ENCODE measurements at places on chromosomes 4 and X.
A peak's percentile ranks its signal among the peaks of the same experiment; 100 is the strongest.

DNA sequence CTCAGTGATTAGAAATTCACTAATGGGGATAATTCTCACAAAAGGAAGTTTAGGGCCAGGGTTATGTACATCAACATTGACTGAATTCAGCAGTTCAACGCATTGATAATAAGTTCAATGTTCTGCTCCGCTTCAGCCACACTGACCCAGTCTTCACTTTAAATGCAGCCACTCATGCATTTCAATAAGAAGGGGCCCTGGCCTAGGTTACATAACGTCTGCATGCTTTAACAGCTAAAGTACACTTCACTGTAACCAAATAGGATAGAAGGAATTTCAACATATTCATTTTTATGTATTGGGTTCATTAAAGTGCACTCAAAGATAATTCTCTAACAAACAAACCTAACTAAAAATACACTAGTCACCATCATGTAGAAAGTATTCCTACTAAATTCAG lies 12.8 kb upstream of the TSPAN7 start:
- DNase-seq: no peak

GRCh38 chrX:95754411-95754810 lies 930.2 kb upstream of the DIAPH2 start:
- DNase-seq: no peak

DNA sequence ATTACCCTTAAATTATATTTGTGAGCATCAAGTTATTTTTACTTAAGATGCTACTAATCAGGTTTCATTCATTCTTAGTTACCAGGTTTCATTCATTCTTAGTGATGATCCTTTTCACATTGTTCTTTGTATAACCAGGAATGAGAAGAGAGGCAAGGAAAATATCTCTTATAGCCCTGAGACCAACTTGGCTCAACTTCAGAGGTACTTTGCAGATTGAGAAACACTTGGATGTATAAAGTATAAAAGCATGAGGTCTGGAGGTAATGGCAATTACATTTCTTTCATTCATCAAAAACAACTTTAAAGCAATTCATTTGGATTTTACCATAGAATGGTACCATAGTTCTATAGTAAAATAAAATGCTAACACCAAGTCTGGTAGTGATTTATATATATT lies 231.0 kb downstream of the PRDM5 start:
- no peak for DNase-seq

- no peak for DNase-seq
Observed at GRCh38 chr4:73701116-73701515, 39.3 kb upstream of the CXCL8 start.

GRCh38 chr4:113935190-113935589 lies 44.3 kb downstream of the ARSJ start:
- DNase-seq: no peak

- DNase-seq: peak; percentile 19
Observed at GRCh38 chr4:117137145-117137544, 51.8 kb upstream of the TRAM1L1 start.

DNA sequence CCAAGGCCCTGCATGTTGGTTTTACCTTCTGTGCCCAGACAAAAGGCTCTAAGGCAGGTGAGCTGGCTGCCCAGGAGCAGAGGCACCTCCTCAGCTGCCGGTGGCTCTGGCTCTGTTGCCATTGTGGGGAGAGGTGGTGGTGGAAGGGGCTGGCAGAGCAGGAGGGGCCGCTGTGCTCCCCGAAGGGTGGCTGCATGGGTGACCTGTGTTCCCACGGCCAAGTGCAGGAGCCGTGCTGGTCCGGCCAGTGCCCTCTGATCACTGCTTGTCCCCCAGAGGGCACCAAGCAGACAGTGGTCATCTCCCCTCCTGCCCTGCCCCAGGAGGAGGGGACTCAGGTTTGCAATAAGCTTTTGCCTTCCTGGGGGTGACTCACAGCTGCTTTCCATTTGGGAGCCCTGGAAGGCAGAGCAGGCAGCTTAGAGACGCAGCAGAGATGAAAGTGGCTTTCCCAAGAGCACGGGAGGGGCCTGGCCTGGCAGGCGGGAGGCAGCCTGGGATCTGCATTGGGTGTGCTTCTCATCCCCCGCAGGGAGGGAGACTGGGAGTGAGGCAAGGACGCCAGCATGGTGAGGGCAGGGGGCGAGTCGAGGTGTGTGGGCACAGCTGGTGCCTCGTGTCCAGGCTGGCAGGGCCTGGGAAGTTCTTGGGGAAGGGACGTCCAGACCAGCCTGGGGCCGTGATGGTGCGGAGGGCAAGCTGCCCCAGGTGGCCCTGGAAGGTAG lies 28.7 kb downstream of the DOK7 start:
- no peak for DNase-seq

DNA sequence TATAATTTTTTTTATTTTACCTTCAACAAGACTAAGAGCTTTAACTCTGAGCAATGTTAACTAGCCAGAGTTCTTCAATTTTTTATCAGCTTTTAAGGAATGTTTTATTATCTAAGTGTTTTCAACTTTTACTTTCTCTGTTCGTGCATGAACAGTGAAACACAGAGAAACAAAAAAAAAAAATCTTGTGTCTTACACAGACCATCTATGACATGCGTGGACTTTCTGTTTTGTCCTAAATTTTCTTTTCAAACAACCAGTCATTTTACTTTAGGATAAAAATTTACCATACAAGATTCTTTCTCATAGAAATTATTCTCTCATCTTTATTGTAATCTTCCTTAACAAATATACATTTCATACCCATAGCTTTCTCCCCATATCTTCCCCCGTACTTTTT lies 731.9 kb upstream of the PCDH10 start:
- DNase-seq: no peak

DNA sequence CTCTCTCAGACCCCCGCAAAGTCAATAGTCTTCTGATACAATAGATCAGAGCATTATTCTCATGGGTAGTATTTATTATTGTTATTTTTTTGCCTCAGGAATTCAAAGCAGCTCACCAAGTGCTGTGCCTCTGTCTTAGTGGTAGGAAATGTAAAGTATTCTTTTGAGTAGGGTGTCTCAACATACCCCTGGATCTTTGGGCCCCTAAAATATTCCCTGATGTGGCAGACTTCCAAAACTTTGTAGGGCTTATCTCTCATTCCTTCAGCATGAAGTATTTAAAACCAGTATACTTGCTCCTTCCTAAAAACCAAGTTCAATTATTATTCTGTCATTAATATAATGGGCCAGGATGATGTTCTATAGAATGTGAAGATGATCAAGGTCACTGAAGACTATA lies 115.3 kb upstream of the ZNF827 start:
- no peak for DNase-seq

DNA sequence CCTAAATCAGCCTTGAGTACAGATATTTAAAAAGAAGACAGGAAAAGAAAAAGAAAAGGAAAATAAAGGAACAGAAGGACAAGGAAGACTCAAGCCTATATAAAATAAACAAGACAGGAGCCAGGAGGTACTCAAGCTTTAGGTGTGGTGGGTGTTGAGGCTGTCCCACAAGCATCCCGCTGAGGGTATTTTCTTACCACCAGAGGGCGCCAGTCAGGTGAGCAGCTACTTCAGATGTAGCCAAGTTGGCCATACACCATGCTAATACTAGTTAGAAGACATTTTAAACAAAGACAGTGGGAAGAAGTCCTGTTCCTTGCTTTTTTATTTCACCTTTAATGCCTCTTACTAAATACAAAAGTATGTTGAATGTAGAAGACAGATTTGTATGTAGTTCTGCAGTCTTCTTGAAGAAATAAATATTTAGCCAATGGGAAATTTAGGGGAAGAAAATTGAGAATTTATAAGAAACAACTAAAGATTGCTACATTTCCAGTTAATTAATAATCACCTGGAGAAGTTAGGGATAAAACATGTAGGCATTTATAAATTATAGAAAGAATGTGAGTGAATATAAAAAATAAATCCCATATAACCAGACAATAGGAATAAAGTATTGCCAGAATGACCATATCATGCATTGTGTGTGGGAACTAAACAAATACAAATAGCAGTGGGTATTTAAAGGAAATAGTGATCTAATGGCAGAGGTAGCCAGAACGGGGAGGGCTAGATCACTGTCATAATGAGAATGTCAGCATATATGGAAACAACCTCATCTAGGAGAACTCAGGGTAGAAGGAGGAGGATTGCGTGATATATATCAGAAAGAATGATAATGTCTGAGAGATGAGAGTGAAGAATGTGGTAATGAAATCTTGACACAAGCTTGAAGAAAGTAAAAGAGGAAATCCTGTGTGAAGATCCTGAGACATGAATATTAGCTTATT lies 71.0 kb downstream of the MTHFD2L start:
- peak; percentile 87 for DNase-seq

DNA sequence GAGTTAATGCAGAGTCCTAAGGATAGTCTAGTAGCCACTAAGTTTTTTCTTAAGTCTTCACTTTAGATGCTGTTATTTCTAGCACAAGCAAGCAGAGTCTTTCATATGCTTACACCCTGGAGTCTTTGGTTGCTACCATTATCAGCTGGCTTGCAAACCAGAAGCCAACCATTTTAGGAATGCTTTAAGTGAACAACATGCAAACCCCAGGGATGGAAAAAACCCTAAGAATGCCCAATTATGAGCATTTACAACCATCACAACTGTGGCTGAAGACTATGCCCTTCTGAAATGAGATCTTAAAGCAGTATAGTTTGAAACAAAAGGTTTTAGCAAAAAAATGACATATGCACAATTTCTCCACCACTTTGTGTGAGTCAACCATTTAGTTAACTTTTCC lies 6.6 kb downstream of the MID1IP1 start:
- peak; percentile 27 for DNase-seq

- no peak for DNase-seq
Observed at GRCh38 chr4:14384824-14385223, 617.5 kb upstream of the CPEB2 start.

GRCh38 chr4:145808021-145808650 lies 128.2 kb downstream of the C4orf51 start:
- DNase-seq: peak; percentile 34

DNA sequence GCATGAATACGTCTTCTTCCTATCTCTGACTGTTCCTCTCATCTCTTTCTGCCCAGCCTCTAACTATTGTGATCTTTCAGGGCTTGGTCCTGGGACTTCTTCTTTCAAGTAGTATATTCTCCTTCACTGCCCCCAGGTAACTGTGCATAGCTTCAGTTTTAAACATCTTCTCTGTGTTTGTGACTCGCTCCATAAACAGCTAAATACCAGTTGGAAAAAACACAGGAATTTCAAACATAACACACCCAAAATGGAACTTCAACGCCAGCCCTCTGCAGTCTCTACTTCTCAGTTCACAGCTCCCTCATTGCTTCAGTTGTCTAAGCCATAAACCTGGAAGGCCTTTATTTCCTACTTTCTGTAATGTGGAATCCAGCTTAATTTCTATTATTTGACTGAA lies 16.6 kb downstream of the TRIML2 start:
- no peak for DNase-seq

GRCh38 chr4:178196751-178197374 lies 754.6 kb upstream of the AGA start:
- no peak for DNase-seq

DNA sequence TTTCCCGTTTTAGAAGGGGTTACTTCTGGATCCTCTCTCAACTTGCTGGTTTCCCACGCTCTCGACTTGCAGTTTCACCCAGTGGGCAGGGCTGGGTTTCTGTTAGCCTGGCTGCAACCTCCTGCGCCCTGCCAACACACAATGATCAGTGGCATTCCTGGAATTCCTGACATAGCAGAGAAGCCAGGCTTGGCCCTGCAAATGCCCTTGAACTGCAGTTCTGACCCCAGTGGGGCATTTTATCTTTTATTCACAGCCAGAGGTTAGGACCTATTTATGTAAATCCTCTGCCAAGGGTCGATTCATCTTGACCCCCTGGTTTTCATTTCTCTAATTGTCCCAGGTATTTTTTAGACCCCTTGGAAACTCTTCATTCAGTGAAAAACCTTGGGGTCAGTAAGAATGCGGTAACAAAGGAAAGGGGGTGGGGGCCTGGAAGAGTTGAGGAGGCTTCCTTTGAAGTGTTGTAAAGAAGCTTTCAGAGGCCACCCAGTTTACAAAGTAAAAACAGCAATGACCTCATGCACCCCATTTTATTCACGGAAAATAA lies 217.6 kb downstream of the ZNF674 start:
- DNase-seq: no peak

DNA sequence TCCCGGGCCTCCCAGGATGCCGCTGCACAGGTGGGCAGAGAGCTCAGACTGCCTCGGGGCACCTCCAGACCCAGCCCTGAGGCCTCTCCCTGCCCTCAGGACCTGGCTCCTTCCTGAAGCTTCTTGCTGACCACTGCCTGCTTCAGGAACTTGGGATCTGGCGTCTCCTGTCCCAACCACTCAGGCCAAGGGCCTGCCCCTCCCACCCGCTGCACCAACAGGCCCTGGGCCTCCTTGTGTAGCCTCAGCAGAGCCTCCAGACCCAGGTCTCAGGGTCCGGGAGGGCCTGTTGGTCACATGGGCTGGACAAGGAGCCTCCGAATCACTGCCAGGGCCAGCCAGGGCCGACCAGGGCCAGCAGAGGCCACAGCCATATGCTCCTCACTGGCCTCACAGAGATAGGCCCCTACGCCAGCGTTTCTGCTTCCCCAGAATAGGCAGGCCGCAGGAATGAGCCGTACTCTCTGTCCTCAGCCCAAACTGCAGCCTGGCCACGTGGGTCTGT lies 2.8 kb downstream of the MXD4 start:
- DNase-seq: no peak

GRCh38 chr4:16931339-16932305 lies 33.2 kb upstream of the LDB2 start:
- DNase-seq: no peak

GRCh38 chr4:139142087-139142486 lies 34.9 kb downstream of the ELF2 start:
- DNase-seq: no peak

GRCh38 chr4:186554914-186555827 lies at the start of gene MTNR1A:
Gene MTNR1A, minus strand, starts transcription at chr4:186555567. Its CDS starts 202 bp downstream, at chr4:186555365.
- no peak for DNase-seq

- DNase-seq: peak; percentile 14
Observed at GRCh38 chr4:139454111-139455045, at the start of gene RAB33B. Gene RAB33B, plus strand, starts transcription at chr4:139454121. Its CDS starts 75 bp downstream, at chr4:139454196.

DNA sequence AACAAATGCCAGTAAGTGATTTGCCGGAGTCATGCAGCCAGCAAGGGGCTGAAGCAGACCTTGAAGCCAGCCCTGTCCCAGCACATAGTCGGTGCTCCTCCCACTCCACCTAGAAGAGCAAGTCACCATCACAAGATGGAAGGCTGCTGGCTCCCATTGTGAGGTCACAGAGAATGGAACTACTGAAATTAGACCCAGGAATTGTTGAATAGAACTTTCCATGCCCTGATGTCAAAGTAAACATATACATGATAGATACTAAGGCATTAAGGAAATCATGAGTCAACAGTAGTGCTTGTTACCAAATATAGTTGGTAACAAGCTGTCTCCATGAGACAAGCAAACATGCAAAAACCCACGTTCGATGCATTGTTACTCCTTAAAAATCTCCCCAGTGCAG lies 177.1 kb upstream of the MID1 start:
- no peak for DNase-seq

DNA sequence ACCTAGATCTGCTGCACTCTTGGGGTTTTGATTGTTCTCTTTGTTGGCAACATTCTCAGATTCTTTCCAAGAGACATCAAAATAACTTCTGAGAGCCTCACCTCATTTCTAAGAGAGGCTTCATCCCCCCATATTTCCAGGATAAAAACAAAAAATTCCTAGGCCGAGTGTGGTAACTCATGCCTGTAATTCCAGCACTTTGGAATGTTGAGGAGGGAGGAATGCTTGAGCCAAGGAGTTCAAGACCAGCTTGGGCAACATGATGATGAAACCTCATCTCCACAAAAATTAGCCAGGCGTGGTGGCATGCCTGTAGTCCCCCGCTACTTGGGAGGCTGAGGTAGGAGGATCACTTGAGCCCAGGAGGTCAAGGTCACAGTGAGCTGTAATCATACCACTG lies 477.0 kb downstream of the INPP4B start:
- no peak for DNase-seq

GRCh38 chr4:7031558-7032449 lies 11.4 kb upstream of the TADA2B start:
- DNase-seq: peak; percentile 93

All from K562 (cell line).